Activated CD4-positive, alpha-beta T cell treated with anti-CD3 and anti-CD28 coated beads for 4 hours (primary cell): ENCODE measurements at places on chromosomes 6 and 20.

DNA sequence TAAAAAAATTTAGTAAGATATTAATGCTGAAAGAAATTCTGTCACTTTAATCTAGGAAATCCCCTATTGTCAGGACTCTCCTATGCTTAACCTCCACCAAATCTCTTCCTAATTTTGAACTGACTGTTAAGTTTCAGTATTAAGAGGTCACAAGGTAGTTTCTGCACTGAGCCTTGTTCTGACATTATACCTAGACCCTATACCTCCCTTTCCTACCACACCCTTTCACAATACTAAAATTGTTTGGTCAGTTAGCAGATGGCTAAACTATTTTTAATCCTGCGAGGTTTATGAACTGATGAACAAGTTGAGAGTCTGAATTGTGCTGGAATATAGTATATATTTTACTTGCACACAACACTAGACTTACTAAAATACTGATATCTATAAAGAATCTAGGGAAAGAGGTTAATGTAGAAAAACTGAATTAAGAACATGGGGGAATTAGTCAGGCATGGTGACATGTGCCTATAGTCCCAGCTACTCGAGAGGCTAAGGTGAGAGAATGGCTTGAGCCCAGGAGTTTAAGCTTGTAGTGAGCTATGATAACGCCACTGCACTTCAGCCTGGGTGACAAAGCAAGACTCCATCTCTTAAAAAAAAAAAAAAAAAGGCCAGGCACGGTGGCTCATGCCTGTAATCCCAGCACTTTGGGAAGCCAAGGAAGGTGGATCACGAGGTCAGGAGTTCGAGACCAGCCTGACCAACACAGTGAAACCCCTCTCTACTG is 51.5 kb downstream of the HBS1L start:
- DNase-seq, result no peak

GRCh38 chr6:165508321-165508869 is 154.6 kb downstream of the PDE10A start:
- no peak for DNase-seq

GRCh38 chr6:83183082-83183828 is 9.8 kb downstream of the PGM3 start:
- no peak for DNase-seq

GRCh38 chr20:58675641-58676040 is 17.0 kb upstream of the NPEPL1 start:
- DNase-seq, result no peak

GRCh38 chr6:159045801-159046200 is 1.0 kb upstream of the TAGAP start:
- DNase-seq, result no peak

DNA sequence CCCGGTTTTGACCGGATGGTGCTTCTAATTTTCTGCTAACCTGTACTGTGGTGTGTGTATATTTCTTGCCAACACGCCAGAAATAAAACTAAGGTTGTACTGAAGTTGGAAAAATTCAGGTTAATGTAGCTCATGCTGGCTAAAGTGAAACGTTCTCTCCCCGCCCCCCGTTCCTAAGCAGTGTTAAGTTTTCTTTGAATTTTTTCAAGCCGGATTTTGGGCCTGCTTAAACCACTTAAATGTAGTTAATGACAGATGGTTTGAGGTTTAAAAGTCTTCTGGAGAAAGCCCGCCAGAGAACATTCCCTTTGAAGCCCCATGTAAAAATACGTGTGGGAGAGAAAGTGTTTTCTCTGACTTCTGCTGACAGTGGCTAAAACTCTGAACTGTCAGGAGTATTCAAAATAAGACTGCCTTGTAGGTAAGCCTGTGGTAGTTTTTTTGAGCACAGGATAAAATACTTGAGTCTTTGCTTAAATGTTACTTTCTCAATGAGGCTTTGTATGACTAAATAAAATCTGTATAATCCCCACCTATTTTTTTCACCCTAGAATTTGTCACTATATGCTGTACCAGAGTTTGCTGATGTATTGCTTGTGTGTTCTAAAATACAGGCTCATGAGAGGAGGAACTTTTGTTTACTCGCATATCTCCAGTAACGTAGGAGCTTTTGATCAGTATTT is 101.3 kb downstream of the OR2B2 start:
- DNase-seq, result no peak

DNA sequence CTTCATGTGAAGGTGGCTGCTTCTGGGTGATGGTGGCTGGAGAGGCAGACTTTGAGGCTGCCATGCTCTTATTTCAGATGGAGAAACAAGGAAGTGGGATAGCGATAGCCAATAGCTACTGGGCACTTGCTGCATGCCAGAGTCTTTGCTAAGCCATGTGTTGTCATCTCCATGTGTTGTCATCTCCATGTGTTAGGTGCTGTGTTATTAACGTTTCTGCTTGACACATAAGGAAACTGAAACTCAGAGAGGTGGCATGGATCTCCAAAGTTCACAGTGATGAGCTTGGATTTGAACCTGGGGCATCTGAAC is 16.9 kb downstream of the KIAA1755 start:
- DNase-seq, result no peak

DNA sequence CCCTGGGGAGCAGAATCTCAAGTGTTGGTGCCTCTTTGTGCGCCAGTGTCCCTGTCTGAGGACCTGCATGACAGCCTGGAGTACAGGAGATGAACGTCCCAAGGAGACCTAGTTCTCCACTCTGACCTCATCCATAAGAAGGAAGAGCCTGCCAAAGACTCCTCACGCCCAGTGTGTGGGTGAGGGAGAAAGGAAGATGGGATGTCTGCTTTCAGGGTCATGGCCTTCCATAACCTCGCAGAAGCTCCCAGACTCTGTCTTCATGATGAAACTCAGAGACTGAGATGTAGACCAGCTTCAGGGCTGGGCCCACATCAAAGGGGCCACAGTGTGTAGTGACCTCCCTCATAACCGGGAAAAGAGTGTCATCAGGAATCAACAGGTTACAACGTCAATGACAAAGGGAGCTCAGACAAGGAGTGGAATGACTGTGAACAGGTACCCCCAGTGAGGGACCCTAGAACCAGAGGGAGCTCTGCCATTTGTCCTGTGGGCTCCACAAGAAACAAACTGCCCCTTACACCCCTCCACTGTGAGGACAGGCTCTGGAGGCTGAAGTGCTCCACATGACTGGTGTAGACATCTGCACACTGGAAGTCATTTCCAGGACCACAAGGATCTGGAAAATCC is 8.1 kb downstream of the HLA-DQB1 start:
- no peak for DNase-seq

DNA sequence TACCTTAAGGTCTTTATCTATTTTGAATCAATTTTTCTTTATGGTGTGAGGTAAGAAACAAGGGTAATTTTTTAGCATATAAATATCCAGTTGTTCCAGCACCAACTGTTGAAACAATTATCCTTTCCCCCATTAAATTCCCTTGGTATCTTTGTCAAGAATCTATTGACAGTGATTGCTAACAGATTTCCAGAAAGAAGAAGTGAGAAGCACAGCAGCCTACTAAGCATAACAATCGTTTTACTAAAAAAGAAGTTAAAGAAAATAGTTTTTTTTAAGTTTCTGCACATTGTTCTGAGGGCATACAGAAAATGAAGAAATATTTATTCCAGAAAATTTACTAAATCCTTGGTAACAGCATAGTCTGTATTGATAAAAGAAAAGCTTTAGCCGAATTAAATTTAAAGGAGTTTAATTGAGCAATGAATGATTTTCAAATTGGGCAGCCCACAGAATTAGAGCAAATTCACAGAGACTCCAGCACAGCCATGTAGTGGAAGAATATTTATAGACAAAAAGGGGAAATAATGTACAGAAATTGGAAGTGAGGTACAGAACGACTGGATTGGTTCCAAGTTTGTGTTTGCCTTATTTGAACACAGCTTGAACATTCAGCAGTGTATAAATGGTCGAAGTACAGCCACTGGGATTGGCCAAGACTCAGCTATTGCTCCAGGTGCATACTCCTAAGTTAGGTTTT is 97.9 kb upstream of the UST start:
- no peak for DNase-seq

DNA sequence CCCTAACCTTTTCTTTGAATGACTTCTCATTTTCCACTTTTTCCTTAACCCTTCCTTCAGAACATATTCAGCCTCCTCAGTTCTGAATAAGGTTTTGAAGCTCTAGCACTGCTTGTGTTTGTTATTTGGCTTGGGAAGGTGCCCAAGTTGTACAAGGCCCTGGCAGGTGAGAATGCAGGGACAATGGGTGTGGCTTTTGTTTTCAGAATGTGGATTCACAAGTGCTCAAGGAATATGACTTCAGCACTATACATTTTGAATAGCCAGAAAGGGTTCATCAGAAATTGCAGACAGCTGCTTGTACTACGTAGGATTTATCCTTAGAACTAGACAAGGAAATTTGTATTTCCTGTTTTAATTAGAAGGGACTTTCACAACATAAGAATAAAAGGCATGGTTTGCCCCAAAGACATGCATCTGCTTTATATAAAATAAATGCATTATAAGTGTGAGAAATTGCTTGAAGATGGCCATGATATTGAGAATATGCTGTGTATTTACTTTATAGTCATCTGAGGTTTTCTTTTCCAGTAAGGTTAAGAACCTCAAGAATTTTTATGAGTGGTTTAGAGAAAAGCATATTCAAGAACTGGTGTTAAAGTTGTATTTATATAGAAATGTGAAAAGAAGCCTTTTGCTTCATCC is 29.3 kb upstream of the PRDM1 start:
- DNase-seq, result no peak

DNA sequence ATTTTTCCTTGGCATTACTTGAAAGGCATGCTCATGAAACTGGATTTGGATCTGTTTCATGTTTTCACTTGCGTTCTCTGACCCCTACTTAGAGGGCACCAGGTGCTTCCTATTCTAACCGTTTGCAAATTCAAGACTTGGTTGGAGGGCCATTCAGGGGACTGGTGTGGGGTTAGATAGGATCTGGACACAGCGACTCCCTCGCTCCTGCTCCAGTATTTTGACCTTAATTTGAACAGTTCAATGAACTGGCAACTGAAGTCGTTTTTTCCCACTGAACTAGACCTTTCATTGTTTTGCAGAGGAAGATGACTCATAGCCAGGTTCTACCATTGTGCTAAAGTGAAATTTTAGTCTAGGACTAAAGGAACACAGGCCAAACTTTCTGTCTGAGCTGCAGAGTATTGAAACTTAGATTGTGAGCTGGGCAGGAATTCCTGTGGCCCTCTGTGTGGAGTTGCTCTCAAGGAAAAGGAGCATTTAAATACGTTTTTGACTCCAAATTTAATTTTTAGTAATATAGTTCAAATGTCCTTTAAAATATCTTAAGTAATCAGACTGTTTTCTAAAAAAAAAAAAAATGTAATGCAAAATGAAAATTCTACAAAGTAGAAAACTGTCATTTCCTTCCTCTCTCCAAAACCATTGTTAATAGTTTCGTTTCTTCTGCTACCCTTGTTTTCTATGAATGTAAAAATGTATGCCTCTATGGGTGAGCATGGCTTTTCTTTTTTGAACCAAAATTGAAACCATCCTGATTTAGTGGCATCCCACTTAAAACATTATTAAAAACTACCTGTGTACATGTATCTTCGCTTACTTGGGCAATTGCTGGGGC is 64.8 kb downstream of the UTRN start:
- DNase-seq, result no peak

DNA sequence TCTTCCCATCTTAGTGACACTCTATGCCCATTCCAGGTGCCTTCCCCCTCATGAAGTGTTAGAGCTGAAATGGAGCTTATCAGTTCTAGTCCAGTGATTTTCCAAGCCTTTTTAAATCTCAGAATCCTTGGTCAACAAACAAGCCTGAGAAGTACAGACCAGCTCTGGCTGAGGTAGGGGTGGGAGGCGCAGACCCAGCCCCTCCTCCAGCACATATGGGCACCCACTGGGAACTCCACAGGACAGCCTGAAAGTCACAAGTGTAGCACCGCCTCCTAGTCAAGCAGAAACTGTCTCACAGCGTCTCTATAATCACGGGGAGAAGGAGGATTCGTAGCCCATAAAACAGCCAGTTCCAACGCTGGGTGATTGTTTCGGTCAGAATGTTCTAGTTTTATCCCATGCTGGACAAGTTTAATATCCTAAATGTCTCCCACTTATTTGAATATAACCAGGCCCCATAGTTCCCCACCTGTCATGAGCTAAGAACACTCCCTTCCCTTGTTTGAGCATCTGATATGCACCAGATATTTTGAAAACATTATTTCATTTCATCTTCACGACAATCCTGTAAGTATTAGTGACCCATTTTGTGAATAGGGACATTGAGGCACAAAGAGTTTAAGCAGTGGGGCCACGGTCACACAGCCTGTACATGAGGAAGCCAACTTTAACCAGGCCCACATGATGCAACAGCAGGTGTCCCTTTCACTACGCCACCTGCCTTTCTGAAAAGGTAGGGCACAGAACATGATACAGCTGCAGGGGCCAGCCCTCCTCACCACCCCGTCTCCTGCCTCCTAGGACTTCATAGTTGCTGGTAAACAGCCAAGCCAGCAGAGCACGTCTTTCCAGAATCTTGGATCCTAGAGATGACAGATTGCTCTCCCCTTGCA is 40.1 kb downstream of the TRAF3IP2 start:
- DNase-seq, result no peak

DNA sequence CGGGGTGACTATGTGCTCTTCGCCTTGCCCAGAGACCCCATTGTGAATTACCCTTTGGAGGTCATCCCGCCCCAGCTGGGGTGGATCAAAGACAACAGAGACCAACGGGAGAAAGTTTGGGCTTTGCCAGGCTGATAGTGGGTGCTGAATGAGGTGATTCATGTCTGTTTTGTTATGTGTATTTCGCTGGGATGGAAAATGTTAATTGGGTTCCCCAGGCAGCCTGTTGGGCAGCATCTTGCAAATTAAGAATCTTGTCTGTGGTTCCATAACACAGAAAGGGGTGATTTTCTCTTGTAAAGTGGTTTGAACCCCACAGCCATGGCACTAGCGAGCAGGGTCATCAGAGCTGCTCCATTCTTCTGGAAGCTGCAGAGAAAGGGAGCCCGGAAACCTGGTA is 63.1 kb upstream of the UNC93A start:
- no peak for DNase-seq

DNA sequence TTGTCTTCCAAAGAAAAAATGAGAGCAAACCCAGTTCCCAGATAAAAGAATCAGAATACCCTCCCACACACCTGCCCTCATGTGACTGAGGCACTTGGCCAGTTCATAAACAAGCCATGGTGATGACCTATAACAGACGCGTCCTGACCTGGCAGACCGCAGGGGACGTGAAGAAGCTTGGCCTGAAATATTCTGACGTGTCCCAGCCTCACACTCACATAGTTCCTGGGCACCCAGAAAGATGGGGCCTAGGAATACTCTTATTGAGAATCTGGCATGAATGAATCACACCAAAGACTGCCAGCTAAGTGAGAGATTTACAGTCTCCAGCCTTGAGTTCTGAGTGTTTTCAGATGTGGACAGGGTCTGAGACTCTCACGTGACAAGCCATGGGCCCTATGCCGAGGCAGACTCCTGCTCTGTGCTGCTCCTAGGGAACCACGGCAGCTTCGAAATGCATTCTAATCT is 17.2 kb upstream of the MAP3K4 start:
- no peak for DNase-seq

GRCh38 chr6:15357782-15358181 is 111.9 kb downstream of the JARID2 start:
- no peak for DNase-seq

- no peak for DNase-seq
Observed at GRCh38 chr6:11769811-11770545, 8.6 kb downstream of the ADTRP start.
